Activated T-helper 9 cell treated with anti-CD3 and anti-CD28 coated beads, Interleukin-2, amount 50 U/mL, for 16 hours (primary cell): ENCODE measurements at places on chromosomes 16 and 17.
A peak's percentile ranks its signal among the peaks of the same experiment; 100 is the strongest.

- no peak for DNase-seq
These were observed 341 bp downstream of the SLC7A6OS start for GRCh38 chr16:68310437-68310773.

- DNase-seq = no peak
These were observed 564.5 kb downstream of the CDH8 start for GRCh38 chr16:61471737-61472136.

DNA sequence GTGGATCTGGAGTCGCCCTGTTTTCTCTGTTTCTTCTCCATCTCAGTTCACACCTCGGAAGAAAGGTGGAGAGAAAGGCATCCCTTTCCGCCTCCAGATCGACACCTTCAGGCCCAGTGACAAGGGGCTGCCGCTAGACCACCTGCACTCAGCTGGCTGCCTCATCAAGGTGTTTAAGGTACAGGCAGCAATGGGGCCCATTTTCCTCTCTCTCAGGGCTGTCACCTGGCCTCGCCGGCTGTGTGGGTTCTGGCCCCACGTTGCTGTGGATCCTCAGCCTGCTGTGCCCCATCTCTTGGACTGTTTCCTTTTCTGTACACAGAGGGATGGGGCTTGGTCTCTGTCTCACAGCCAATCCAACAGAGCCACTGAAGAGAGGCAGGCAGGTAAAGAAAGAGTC is 17.4 kb upstream of the STAC2 start:
- no peak for DNase-seq

DNA sequence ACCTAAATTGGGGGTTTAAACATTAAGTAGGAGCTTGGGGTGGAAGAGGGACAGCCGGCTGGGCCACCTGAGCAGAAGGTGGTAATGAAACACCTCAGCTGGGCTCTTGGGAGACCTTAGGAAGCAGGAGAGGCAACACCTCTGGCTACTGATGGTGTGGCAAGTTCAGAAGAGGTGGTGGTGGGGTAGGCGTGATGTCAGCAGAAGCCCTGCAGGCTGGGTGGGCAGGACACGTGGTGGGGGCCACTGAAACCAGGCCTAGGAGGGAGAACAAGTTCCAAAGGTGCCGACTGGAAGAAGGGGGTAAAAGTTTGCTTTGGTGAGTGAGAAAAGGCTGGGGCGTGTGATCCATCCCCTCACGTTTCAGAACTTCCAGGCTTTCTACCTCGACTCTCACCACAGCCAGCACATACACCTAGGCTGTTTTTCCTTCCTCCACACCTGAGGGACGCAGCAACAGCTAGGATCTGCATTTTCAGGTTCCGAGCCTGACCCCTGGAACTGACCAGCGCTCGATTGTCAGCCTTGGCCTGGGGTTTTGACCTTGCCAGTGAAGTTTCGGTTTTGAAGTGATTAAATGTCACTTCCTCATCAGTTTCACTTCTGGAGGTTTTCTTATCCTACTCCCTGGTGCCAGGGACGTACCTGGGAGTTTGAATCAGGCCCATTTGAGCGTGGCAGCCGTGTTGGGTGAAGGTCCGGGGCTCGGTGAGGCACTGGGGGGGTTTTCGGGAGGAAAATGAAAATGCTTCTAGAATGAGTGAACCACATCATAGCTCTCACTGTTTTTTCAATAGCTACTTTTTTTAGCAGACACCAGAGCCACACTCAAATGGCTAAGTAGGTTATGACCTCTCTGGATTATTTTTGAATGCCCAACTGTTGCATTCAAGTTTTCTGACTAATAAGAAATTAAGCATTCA is 10.0 kb downstream of the SNN start:
- DNase-seq = no peak

GRCh38 chr16:26550111-26550610 is 516.6 kb upstream of the C16orf82 start:
- no peak for DNase-seq

DNA sequence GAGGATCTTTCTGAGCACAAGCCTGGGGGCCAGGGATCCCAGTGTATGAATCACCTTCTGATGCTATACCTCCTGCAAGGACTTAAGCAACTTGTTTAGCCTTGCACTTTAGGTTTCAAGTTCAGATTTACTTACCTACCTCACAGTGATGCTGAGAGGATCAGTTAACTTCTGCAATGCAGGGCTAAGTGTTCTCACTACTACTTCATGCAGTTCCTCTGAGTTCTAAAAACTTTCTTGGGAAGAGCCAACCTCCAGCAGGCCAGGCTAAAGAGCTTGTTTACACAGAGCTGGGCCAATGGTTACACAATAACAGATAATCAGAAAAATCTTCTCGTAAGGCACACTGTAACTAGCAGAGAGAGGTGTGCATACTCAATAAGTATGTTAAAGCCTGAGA is 13.0 kb downstream of the VEZF1 start:
- DNase-seq = no peak

- DNase-seq = no peak
These were observed 7.8 kb downstream of the SLC47A2 start for GRCh38 chr17:19708431-19709175.

DNA sequence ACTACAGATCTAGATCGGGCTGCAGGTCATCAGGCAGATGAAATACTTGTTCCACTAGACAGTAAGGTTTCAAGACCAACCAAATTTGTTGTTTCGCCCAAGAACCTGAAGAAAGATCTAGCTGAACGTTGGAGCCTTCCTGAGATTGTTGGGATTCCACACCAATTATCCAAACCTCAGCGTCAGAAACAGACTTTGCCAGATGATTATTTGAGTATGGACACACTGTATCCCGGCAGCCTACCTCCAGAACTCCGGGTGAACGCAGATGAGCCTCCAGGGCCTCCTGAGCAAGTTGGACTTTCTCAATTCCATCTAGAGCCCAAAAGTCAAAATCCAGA is 14.4 kb downstream of the LRRC37B start:
- no peak for DNase-seq

- no peak for DNase-seq
These were observed 31.8 kb downstream of the HASPIN start for GRCh38 chr17:3755335-3756030.

GRCh38 chr16:1337486-1337885 is 4.0 kb downstream of the BAIAP3 start:
- no peak for DNase-seq

DNA sequence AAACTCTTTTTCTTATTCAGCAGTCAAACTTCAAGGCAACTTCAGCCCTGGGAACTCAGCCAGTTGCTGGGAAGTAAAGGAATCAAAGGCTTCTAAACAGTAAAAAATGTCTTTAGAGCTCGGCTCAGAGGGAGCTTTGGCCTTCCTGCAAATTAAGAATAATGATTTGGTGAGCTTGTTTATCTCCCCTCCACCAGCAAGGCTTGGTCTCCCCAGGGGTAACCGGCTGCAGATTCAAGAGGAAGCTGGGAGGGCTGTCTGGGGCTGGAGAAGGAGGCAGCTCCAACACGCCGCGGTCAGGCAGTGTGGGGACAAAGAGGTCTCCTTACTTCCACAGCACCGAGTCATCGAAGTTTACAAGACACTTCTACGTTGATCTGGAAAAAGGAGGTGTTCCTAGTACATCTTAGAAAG is 17.7 kb upstream of the DOC2B start:
- no peak for DNase-seq

DNA sequence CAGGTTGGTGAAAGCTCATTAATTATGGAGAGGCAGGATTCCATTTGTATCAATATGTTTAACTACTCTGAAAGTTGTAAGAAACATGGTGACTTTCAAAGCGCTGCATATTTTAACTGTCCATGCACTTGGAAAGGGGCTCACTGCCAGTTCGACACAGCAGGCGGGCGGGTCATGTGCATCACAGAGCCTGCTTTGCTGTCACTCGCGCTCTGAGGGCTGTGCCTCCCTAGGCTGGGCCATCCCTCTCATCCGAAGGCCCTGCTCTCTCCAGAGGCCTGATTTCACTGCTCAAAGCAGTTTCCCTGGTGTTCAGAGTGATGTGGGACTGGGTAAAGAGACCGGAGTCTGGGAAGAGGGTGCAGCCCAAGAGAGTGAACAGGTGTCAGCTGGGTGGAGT is 422.0 kb upstream of the MON1B start:
- no peak for DNase-seq

DNA sequence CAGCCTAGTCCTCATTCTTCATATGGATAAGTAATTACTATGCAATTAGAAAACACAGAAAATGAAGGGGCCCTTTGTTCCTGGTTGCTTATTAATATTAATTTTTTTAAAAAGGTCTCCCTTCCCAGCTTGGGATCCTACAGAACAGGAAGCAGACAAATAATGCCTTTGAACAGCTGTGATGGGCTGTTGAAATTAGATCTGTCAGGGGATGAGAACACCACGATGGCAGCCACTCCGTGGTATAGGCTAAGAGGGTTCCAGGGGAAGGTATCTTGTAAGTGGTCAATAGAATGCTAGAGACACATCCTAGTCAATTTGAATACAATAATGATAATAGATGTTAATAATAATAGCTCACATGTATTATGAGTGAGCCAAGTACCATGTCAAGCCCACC is 83.1 kb downstream of the CCDC182 start:
- no peak for DNase-seq

DNA sequence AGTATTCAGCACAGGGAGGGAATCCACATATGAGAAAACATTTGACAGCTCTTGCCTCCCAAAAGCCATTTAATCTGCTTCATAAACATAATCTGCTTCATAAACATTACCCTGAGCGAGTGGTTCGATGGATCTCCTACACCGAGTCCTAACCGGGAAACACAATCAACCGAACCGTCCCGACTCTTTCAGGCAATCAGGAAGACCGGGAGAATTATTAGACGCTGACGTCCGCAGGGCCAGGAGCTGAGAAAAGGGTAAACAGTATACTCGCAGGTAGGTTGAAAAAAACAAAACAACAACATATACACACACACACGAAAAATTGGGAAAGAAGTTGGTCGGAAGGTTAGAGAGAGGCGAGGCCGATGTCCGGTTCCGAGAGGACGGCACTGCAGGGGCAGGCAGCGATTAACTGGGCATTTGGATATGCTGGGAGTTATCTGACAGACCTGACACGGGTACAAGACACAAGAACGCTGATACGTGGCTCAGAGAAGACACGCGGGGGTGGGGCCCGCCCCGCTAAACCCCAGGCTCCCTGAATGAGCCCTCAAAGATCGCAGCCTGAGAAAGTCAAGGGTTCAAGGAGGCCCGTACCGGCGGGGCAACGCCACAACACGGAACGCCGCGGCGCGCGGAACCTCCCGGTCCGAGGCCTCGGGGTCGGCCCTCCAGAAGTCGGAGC is 585 bp downstream of the AP1G1 start:
- DNase-seq = peak; percentile 43

DNA sequence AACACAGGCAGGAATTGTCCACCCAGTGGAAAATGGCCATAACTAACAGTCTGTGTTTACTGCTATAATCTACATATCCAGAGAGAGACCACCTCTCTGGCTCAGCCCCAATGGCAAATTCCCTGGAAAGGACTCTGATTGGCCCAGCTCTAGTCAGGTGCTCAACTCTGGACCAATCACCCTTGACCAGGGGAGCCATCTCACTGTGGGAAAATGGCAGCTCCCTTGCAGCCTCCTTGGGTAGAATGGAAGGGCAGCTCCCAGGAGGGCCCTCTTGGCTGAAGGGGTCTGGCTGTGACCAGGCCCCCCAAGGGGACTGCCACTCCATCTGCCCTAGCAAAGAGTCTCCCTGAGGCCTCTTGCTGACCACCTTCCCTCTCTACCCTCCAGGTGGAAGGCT is 3.1 kb downstream of the ALOX15B start:
- DNase-seq = no peak

DNA sequence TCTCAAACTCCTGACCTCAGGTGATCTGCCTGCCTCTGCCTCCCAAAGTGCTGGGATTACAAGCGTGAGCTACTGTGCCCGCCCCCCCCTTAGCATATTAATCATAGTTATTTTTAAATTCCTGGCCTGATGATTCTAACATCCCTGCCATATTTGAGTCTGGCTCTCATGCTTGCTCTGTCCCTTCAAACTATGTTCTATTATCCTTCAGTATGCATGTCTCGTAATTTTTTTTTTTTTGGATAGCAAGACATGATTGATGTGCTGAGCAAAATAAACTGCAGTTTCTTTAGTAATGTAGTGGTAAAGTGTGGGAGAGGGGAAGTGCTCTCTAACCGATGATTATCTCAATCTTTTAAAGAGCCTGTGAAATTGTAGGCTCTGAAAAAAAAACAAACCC is 34.3 kb upstream of the TMEM92 start:
- no peak for DNase-seq

- no peak for DNase-seq
These were observed 144.7 kb upstream of the SOX9 start for GRCh38 chr17:71976011-71976649.

DNA sequence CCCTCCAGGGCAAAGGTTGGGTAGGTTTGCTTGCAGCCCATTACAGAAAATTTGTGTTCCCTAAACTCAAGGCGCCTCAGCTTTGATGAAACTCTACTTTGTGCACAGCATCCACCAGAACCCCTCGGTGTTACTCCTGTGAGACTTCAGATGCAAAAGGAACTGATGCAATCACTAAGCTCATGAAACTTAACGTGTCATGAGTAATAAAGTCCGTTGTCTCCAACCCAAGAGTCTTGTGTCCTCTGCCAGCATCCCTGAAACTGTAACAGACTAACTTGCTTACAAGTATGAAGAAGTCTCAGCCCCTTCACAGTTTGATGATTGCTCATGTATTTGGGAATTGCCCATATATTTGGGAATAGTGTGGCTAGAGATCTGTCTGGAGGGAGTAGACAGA is 74.8 kb upstream of the MARCHF10 start:
- DNase-seq = no peak

GRCh38 chr17:78965491-78965924 is 14.2 kb downstream of the LGALS3BP start:
- no peak for DNase-seq

DNA sequence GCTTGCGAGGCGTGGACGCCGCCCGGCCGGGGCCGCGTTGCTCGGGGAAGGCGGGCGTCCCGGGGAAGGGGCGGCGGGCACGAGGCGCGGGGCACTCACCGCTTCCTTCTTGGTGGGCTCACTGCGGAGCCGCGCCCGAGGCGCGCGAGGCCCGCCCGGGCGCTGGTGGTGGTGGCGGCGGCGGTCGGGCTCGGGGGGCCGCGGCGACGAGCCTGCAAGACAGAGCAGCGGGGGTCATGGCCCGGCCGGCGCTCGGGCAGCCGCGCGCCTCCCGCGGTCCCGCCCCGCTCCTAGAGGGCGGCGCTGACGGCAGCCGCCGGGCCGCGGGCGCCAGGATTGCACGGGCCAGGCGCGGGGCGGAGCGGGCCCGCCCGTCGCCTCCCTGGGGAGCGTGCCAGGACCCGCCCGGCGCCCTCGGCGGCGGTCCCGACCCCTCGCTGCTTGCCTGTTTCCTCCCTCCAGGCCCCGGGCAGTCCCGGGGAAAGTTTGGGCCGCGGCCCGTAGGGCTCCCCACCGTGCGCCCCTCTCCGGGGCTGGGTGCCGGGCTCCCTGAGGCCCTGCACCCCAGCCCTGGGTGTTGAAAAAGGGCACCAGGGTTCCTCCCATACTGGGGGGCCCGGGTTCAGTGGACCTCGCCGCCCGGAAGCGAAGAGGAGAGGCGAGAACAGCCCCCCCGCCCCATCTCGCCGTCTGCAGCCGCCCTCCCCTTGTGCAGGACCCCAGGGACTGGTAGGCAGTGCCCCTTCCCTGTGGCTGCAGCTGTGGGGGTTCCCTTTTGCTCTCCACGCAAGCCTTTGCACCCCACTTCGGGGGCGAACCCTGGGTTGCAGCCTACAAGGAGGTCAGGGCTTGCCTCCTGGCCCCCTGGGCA is at the start of gene C16orf74:
Gene C16orf74, minus strand, starts transcription at position 270 of the 871 bp plus-strand sequence. CDS start 15,879 bp downstream, outside the sequence.
- DNase-seq = no peak
